Activated CD4-positive, alpha-beta T cell treated with anti-CD3 and anti-CD28 coated beads for 48 hours (primary cell): ENCODE measurements at places on chromosomes 4 and X.

DNA sequence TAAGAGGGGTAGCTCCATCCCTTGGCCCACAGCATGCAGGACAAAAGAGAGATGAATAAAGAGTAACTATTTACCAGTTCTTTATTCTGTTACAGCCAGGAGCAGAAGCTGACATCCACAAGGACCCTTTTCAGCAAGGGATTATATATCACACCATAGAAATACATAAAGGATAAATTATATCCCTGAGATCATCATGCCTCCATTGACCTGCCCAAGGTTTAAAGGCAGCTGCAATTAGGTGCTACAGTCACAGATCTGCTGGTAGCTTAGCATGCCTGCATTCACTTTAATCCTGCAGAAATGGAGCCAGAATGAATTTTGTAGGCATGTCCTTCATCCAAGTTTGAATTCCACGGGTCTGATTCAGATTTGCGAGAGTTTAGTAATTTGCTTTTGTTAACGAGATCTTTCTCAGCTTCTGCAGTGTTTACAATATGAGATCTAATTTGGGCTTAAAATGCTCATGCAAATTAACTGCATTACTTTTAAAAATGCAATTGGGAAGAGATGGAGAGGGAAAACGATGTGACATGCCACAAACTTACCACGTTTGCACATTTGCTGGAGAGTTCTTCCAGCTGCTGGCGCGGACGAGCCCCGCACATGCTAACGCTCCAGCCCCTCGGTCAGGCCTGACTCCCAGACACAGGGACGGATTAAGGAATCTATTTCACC lies 327.0 kb upstream of the NOCT start:
- no peak for DNase-seq

GRCh38 chr4:8599657-8600056 lies 7.1 kb downstream of the CPZ start:
- no peak for DNase-seq

DNA sequence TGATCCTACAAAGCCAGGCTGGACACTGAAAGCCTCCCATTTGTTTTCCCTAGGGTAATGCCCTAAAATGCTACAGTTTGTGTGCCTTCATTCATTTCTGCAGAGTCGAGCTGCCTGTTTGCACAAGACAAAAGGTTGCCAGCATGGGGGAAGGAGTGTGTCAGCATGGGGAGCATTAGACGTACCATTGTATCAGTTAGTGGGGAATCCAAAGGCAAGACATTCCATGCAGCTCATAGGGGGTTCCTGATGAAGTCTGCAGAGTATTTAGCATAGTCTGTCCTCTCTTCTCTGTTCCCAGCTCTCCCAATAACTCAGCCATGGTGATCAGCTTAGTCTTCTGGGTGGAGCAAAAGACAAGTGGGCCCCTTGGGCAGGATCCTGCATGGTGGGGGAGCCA lies 276.9 kb upstream of the PCDH7 start:
- DNase-seq, result no peak

- no peak for DNase-seq
These were observed 11.1 kb downstream of the USP26 start for GRCh38 chrX:133085785-133086184.

- DNase-seq, result no peak
These were observed 24.0 kb upstream of the ASMTL start for GRCh38 chrX:1476682-1477081.

- no peak for DNase-seq
These were observed 39.5 kb downstream of the SPINK2 start for GRCh38 chr4:56782019-56782418.

- DNase-seq, result no peak
These were observed 70.2 kb downstream of the CPZ start for GRCh38 chr4:8662776-8663175.

DNA sequence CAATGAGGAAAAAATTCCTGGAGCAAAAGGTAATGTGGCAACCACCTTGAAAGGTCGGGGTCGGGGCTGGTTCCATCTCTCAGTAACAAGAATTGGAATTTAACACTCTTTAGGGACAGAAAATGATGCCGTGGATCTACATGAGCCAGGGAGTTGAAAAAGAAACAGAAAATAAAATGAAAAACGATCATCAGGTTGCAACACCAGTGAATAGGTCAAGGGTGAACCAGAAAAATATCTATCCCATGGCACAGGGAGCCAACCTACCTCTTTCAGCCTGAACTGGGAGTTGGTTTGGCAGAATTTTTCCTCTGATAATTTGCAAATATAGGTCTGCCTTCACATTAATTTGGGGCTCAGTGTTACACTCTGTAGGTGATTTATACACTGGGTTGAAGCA lies 93.7 kb downstream of the C4orf33 start:
- no peak for DNase-seq

DNA sequence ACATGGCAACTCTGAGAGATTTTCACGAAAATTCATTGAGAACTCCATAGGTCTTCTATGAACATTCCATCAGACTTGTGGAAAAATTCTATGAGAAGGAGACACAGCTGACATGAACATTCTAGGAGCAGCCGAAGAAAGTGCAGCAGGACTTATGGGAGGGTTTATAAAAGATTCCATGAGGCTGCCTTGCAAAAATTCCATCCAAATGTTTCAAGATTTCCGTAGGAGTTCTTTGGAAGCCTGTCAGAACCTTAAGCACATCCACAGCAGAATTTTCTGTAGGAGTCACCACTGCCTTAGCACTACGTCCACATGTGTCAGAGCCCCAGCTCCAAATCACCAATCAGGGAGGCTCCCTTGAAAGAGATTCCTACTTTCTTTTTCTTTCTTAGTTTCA lies 67.0 kb upstream of the MSX1 start:
- DNase-seq, result no peak

GRCh38 chr4:139736274-139736660 lies 70.6 kb downstream of the MGST2 start:
- peak; percentile 17 for DNase-seq

DNA sequence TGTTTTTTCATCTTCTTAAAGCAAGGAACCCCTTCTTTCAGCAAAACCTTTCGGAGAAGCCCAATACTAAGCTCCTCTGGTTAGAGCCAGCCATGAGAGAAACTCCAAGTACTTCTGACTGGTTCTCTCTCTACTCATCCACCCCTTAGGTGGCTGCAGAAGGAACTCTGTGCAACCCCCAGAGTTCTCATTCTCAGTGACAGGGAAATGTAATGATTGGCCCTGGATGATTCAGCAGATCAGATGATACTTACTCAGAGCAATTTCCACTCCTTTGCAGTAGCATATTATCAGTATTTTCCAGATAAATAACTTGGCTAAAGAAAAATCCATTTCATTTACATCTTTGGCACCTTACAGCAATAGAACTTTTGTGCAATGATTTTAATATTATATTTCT lies 3.2 kb downstream of the SPP1 start:
- DNase-seq, result no peak

DNA sequence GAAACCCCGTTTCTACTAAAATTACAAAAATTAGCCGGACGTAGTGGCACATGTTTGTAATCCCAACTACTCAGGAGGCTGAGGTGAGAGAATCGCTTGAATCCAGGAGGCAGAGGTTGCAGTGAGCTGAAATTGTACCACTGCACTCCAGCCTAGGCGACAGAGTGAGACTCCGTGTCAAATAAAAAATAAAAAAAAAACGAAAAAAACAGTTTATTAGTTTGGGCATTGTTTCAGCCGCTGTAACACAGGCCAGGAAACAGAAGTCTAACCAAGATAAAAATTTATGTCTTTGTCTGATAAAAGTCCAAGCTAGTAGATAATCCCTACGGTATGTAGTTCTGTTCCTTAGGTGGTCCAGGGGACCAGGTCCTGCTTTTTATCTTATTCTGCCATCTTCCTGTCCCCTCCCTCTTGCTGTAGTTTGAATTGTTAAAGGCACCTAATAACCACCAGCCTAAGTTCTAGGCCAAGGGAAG lies 21.4 kb downstream of the USO1 start:
- no peak for DNase-seq

GRCh38 chr4:30511751-30512150 lies 208.4 kb upstream of the PCDH7 start:
- no peak for DNase-seq

DNA sequence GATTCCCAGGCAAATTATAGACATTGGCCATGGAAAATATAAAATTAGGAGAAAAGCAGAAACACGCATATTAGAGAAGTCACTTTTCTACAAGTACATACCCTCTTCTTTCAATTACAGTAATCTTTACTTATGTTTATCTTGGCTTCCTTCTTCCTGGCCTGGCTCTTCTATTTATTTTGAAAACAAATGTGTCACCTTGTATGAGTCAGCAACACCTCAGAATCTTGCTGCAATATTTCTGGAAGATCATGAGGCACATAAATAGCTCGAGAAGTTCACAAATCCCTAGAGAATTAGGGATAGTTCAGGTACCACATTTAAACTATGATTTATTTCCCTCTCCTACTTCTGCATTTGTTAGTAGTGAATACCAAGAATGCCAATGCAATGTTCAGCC lies 124.6 kb downstream of the ANOS1 start:
- DNase-seq, result no peak

- DNase-seq, result no peak
These were observed 75.8 kb downstream of the NBDY start for GRCh38 chrX:56804867-56805266.

DNA sequence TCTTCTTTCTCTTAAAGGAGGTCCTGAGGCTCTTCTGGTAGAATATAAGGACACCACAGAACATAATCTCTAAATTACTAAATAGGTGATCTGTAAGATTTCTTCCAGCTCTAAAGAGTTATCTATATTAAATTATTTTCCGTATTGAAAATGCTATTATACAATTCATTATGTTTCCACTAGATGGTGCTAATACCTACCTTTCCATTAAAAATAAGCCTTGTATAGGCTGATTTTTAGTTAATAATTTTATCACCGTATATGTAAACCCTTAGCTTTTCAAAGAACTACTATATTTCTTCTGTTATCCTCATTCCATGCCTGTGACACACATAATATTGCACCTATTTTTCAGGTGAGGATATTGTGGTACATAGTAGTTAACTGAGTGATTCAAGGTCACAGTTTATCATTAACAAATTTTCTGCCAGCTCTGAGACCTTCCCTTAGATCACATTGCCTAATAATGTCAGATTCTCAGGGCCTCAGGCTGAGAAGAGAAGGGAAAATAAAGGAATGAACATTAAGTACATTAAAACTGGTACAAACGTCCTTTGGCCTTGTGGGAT lies 138.8 kb downstream of the TEX11 start:
- no peak for DNase-seq

- DNase-seq, result peak; percentile 84
These were observed at the start of gene PUDP for GRCh38 chrX:7147978-7148854. Gene PUDP (minus strand): TSS chrX:7148153. CDS start chrX:7148113, 40 bp downstream.

- DNase-seq, result no peak
These were observed 39.6 kb upstream of the SLC7A3 start for GRCh38 chrX:70970482-70970995.

DNA sequence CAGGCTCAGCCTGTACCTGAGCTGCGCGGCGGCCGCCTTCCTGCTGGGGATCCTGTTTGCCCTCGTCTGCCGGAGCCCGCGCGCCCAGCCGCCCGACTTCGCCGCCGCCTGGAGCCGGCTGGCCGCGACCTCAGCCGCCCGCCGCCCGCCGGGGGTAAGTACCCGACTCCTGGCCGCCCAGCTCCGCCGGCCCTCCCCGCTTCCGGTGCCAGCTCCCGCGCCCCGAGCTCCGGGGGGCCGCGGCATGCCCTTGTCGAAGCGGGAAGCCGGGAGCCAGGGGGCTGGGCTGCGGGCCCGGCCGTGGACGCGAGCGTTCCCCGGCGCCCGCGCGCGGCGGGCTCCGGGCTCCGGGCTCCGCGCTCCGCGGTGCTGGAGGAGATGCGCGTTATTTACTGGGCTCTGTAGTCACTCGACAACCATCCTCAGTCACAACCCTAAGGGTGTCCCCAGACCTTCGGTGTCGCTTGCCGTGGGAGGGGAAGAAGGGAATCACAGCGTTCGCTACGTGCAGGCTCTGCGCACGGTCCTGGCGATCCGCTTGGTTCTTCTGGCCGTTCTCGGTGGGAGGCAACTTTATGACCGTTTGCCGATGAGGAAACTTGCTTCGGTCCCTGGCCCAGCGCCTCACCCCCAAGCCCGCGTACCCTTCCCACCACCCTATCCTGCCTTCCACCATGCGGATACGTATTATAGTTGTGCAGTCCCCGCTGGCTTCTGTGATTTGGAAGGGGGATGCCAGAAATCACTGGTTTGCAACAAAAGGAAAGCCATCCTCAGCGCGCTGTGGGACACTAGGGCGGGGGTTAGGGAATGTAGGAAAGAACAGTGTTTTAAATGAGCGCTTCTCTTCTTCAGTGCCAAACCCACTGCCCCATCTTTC lies 944 bp downstream of the SNX25 start:
- DNase-seq, result peak; percentile 65

DNA sequence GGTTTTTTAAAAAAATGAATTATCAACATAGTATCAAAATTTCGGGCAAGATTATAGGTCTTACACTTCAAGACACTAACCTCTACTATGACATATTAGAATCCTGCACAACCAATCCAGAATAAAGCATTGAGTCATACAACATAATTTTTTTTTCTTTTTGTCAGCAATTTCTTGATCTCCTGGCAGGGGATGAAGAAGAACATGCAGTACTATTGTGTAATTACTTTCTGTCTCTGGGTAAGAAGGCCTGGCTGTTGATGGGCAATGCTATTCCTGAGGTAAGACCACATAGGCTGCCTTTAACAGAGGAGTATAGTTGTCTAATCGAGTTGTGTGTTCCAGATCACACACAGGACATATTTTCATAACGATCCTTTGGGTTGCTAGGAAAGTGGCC lies 67.5 kb downstream of the FBXL5 start:
- DNase-seq, result no peak

GRCh38 chr4:169243825-169244609 lies 26.7 kb downstream of the SH3RF1 start:
- no peak for DNase-seq

- no peak for DNase-seq
These were observed 812.3 kb upstream of the FRG1 start for GRCh38 chr4:189128341-189128740.

DNA sequence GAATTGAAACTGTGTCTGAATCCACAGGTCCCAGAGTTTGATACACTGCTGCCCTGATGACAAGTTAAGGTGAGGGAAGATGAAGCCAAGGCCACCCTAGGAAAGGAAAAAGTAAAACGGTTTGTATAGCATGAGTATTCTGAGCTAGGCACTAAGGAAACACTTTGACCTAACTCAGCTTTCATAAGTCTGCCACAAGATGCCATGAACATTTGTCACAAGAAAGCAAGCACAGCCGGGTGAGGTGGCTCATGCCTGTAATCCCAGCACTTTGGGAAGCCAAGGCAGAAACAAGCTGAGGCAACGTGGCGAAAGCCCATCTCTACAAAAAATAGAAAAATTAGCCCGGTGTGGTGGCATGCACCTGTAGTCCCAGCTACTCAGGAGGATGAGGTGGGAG lies 34.2 kb downstream of the ELOVL6 start:
- peak; percentile 6 for DNase-seq

GRCh38 chr4:51932261-51932660 lies 87.9 kb downstream of the LRRC66 start:
- no peak for DNase-seq

GRCh38 chrX:120137439-120137838 lies 21.0 kb upstream of the RHOXF2 start:
- no peak for DNase-seq
